ENCODE measurements at places on chromosomes 4 and X. TPM values are rescaled to one million over a fixed set of nuclear protein-coding genes. Genes with fewer than 3 reads are reported as not detected.

GLRA3 gene
- total RNA-seq, result not detected

PDE5A gene
- total RNA-seq, result 146 TPM

RAB33A gene
- 3.0 TPM for total RNA-seq

GNRHR gene
- total RNA-seq, result not detected

ZFX gene
- total RNA-seq, result 41.5 TPM

CNKSR2 gene
- total RNA-seq, result 0.99 TPM

REST gene
- 50.6 TPM for total RNA-seq

BEND4 gene
- not detected for total RNA-seq

LONRF3 gene
- not detected for total RNA-seq
